ENCODE measurements at places on chromosomes 3 and 15.

DNA sequence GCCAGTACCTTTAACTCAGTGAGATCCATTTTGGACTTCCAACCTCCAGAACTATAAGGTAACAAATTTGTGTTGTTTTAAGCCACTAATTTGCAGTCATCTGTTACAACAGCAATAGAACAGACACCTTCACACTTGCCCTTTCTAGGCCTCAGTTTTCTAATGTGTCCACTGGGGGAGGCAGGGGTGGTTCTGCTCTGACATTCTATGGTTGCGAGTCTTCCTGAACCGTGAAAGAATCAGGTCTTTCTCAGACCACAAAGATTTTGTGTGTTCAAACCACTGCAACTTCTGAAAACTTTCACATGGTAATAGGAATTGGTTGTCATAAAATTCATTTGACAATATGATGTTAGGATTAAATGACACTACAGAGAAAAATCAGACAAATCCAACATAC lies 26.8 kb upstream of the CSTA start:
- no peak for DNase-seq

DNA sequence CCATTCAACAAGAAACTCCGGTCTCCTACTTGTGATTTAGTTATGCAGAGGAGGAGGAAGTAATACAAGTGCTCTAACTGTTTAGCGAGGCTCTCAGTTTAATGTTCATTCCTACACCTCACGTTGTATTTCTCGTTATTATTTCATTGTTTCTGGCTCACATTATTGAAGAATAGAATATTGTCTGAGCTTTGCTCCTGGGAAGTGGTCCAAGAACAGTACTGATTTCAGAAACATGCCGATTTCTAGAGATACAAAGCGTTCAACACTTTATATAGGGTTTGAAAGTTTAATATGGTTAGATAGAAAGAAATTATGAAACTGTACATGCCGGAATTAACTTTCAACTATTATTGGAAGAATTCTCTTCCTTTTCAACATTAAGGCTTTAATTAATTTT lies 1145.5 kb downstream of the TBL1XR1 start:
- DNase-seq = no peak

DNA sequence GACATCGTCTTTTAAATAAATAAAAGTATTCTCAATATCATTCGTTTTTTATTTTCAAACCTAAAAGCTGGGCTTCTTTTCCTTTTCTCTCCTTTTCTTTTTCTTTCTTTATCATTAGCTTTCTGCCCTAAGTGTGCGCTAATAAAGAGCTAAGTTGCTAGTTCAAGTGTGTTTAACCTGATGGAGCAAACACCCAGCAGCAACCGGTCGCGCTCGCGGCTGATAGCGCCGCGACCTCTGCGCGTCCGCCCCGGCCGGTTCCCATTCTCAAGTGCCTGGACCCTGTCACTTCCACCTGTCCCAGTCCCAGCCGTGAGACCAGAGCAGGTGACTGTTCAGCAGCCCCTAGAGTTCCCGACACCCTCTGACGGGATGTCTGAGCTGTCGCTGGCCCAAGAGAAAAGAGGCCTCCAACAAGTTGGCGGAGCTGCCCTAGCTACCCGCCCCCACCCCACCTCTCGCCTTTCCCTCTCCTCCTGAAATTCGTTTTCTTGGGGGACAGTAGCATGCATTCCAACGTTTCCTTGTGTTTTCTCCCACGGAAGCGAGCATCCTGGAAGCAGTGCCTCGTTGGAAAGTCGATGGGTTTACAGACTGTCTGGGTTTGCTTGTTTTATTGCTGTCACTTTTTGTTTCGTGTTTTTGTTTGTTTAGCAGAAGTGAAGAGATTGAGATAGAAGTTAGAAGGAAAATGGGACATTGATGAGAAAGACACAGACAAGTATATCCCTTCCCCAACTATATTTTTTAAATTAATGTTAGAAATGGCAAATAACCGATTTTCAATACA lies 3.1 kb upstream of the MECOM start:
- DNase-seq = no peak

DNA sequence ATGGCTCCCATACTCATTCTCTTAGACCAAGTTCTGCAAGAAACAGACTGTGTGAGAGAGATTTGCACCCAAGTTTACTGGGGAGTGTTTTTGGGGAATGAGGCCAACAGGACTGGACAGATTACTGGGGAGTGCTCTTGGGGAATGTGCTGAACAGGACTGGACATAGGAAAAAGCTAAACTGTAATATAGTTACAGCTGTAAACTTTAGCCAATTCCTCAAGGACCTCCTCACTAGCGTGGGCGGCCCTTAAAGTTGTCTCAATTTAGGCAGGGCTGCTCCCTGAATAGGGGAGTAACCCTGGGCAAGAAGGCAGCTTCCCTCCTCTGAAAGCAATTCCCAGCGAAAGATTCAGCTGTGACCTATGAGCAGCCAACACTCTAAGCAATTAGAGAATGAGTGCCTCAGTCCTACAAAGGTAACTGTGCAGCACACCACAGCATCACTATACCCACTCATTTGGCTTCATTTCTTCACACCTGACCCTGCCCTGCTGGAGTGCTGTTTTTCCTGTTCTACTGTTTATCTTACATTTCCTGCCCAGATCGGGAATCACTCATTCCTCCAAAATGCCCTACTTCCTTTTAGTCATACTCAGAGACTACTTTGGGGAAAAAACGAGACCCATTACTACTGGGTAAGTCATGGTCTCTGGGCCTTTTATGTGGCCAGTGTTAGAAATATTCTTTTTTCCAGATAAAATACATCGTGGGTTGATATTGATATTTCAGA lies 41.3 kb upstream of the TRIM42 start:
- no peak for DNase-seq

- DNase-seq = no peak
Measured at GRCh38 chr3:188404701-188405100, 250.7 kb downstream of the LPP start.

DNA sequence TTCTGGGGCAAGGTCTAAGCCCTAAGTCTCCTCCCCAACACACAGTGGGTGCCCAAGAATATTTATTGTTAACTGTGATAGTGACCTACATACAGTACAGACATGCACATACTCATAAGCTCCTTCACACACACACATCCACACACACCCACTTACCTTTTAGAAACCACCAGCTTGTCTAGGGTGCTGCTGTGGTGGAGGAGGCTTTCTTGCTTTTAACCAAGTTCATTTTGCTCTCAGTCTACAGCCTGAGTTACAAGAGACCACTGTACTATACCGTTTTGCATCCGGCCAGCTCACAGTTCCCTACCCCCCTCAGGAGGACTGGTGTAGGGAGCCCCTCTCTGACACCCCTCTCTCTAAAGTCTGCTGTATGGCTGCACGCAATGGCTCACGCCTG lies 16.7 kb downstream of the DAPK2 start:
- no peak for DNase-seq

GRCh38 chr3:6805236-6805635 lies 55.7 kb upstream of the GRM7 start:
- DNase-seq = no peak

DNA sequence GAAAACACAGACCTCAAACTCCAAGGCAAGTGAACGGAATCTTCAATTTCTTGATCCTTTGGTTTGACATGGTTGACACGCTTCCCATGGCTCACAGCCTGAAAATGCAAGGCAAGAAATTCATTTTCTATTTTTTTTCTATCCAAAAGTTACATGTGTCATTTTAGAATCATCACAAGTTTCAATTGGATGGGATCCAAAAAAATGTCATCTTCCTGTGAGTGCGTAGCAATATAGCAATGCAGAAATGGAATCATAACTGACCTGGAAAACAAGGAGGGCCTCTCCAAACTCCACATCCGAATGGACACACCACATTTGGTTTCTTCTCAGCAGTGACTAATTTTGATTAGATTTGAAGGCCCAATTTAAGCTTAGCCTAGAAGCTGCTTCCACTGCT lies 175.8 kb upstream of the ATP11B start:
- no peak for DNase-seq

GRCh38 chr15:100740138-100740537 lies 137.7 kb downstream of the ASB7 start:
- DNase-seq = no peak

DNA sequence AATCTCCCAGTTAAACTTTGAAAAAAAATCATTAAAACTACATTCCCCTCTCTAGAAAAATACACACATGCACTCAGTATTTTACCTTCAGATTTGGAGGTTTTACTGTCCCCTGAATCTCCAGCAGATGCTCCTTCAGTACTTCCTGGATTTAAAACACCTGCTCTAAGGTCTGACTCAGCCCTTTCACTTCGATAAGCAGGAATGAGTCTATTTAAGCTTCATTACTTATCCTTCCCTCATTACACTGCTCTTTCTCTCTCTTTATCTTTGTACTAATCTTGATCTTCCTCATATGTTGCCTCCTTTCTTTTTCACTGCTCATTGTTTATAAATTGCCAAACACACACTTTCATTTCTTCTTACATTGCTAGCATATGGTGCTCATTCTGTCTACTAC lies 443.9 kb downstream of the DIPK2A start:
- no peak for DNase-seq

- no peak for DNase-seq
Measured at GRCh38 chr15:63715818-63716217, 117.9 kb downstream of the HERC1 start.

DNA sequence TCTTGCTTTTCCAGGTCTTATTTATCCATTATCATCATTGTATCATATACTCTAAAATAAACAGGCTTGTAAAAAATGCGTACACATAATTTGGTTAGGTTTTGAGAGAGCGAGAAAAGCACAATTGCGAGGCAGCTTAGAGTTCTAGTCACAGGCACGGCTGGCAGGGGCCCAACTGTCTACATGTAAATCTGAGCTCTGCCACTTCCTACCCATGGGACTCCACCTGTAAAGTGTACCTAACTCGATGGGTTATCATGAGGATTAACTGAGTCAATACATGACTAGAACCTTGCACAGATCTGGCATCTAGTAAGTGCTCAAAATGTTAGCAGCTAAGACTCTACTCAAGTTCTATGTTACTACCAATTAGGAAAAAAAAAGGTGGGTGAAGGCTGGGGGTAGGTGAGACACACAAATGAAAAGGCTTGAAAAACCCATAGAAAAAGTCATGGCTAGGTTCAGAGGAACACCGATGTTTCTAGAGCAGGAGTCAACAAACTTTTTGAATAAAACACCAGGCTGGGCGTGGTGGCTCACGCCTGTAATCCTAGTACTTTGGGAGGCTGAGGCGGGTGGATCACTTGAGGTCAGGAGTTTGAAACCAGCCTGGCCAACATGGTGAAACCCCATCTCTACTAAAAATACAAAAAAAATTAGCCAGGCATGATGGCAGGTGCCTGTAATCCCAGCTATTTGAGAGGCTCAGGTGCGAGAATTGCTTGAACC lies 36.2 kb downstream of the GLB1 start:
- DNase-seq = no peak

DNA sequence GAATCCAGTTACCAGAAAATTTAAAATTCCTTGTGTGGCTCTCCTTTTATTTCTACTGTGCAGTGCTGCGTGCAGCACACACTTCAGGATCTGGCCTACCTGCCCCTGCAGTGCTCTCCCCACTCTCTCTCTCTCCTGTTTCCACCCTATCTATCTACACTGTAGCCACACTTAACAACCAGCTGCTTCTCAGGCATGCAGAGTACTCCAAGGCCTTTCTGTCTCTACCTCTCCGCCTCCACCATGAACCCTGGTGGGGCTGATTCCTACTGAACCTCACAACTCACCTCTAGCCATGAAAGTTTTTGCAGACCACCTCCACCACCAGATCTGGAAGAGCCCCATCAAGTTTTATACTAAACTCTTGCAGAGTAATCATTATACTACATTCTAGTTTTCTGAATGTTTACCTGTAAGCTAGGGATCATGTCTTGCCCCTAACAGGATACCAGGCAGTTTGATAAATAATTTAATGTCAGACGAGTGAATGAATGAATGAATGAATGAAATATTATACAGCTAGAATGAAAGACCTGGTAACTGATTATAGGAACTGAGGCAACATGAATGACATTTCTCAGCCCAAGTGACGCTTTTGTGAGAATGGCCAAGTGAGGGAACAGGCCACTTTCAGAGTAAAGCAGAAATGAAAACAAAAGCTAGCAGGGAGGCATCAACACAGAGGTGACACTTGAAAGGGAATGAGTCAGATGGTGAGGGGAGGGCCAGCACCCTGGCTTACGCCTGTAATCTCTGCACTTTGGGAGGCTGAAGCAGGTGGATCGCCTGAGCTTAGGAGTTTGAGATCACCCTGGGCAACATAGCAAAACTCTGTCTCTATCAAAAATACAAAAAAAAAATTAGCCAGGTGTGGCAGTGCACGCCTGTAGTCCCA lies 363.5 kb downstream of the FOXP1 start:
- DNase-seq = no peak

DNA sequence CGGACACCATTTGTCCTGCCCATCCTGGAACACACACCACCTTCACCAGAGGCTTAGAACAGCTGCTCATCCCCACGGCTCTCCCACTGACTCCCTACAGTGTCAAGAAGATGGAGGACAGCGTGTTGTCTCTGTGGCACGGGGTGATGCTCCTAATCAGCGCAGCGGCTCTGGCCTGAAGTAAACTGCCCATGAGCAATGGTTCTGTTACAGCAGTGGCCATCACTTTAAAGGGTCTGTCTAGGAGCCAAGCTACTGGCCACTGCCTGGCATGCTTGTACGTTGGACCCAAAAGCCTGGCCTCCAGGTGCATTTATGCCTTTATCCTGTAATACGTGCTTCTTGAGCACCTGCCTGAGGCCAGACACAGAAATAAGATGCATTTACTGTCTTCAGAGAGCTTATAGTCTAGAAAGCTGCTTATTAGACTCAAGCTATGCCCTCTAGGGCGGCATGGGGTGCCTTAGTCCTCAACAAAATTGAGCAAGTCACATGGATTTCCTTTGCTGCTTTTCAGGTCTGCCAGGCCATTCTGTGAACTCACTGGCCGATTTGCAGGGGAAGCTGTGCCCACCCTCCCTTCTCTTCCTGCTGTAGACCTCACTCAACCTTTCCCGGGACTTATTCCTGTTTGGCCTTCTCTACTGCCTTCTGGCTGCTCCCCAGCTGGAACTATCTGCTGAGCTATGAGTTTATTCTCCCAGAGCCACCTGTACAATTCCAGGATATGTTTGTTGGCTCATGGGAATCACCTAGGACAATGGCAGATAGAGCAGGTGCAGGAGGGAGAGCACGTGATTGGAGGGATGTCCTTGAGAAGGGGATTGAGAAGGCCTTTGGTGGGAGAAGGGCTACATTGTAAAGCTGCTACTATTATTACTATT lies 51.9 kb downstream of the STARD5 start:
- DNase-seq = no peak

DNA sequence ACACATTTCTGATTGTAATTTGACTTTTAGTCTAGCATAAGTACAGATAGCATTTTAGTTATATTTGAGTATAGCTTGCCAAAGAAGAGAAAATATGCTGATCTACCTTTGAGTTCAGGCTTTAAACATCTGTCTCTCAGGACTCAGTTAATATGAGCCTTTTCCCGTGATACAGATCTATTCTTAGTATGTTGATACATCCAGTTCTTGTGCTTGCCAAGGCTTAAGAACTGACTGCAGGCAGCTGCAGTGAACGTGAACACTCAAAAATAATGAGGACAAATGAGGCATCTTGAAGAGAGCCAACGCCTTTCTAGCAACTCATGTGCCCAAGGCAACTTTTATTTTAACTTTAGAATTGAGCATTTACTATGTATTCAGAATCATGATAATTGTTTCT lies 325.5 kb downstream of the SI start:
- DNase-seq = no peak

GRCh38 chr15:72614810-72615532 lies 39.5 kb upstream of the GOLGA6B start:
- DNase-seq = no peak

- DNase-seq = peak; percentile 18
Measured at GRCh38 chr3:100865442-100865841, 127.8 kb downstream of the ABI3BP start.

Measured in GM04503 (cell line).